ENCODE measurements at places on chromosomes 4 and X.

DNA sequence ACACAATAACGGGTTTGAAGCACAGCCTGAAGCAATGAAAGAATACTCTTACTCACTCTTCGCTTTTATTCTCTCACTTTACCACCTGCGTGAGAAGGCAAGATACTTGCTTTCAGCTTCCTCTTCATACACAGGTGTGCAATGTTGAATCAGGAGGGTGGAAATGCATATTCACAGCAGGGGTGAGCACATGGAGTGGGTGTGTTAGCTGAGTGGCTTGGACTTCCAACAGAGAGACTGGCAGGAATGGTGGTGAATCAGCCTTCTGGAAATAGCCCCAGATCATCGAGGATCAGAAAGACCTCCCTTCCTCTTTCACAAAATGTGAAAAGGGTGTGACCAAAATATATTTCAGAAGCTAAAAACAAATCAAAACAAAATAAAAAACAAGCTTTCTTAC is 521.2 kb downstream of the STIM2 start:
- DNase-seq: no peak

DNA sequence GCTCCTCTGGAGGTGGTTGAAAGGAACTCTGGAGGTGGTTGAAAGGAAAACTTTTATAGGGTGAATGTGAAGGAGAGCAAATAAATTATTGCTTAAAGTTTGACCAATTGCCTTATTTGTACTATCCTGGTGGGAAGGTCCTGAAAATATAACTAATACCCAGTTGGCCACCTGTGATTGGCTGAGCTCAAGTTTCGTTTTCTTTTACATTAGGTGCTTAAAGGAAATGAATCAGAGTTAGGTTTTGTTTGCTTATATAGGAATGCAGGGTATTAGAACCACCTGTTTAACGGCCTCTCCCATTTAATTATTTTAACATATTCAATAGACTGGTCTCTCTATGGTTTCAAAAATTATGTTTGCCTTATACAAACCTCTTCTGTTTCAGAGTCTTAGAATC is 497.6 kb downstream of the PRR32 start:
- no peak for DNase-seq

GRCh38 chr4:169142391-169142790 is 128.4 kb downstream of the SH3RF1 start:
- no peak for DNase-seq

- DNase-seq: no peak
Measured at GRCh38 chr4:73006286-73006990, 63.1 kb downstream of the COX18 start.

DNA sequence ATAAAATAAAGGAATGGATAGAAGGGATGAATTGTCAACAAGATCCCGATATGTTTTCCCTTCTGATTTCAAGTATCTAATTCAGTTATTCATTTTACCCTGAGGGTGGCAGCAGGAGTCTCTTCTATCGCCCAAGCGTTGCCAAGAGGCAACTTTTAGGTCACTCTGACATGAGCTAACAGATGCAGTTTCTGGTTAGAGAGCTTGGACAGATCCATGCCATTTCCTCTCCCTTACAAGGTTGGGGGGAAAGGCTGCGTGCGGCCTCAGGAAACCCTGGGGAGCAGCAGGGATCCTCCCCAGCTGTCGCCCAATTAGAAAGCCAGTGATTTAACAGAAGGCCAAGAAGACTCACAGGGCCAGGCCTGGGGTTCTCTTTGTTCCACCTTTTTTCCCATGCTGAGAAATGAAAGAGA is 35.3 kb upstream of the WAS start:
- DNase-seq: peak; percentile 29

- no peak for DNase-seq
Measured at GRCh38 chrX:35076061-35076460, 133.5 kb downstream of the FAM47B start.

GRCh38 chr4:90546114-90546513 is 418.9 kb downstream of the CCSER1 start:
- no peak for DNase-seq

DNA sequence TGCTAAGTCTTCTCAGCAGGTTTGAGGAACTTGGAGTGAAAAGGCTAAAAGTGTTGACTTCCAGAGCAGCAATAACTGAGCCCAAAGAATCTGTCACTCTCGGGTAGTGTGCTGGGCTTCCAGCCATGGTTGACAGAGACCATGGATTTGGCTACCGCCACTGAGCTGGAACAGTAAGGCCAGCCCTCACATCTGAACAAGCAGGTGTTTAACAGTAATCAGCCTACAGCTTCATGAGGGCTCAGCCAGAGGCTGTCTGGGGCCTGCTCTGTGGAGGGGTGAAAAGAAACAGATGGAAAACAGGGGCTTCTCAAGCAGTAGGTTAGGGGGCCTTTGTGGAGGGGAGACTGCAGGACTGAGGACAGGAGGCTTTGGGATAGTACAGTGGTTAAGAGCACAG is 14.9 kb downstream of the RASL11B start:
- no peak for DNase-seq

GRCh38 chr4:70614184-70614555 is 14.4 kb upstream of the ENAM start:
- no peak for DNase-seq

- DNase-seq: no peak
Measured at GRCh38 chr4:57875829-57876392, 765.7 kb upstream of the IGFBP7 start.

GRCh38 chrX:100263650-100264049 is 146.4 kb downstream of the PCDH19 start:
- no peak for DNase-seq

DNA sequence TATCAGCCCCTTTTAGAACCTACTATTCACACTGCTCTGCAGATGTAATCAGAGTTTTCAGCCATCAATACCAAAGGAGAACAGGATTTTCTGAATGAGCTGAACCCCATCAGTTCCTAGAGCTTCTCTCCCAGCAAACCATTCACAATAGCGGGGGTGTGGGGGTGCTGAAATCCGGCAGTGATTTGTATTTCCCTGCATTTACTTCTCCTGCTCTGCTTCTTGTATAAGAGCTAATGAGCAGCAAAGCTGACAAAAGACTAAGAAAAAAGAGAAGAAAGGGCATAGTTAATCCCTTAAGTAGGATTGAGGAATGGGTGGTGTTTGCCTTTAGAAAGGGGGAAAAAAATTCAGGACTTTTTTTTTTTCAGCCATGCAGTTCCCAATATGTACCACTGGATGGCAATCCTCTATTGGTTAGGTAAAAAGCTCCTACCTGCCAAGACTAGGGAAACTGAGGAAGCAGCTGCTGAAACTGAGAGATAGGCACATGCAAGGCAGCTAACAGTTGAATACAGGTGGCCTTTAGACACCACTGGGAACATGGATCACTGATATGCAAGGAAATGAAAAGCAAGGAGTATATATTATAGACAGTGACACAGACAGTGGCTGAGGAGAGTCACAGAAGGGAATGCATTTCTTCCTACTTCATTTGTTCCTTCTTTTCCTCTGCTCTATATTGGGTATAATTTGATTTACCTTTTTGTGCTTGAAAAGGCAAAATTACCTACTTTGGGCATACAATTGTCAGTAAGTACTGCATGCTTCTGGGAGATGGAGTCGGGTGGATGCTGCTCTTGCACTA is 217.9 kb downstream of the HS6ST2 start:
- no peak for DNase-seq

GRCh38 chr4:134544303-134544770 is 342.7 kb upstream of the PABPC4L start:
- no peak for DNase-seq

- no peak for DNase-seq
Measured at GRCh38 chr4:164484551-164484950, 269.4 kb upstream of the SMIM31 start.

GRCh38 chr4:2286904-2287593 is 25.1 kb upstream of the MXD4 start:
- DNase-seq: no peak

DNA sequence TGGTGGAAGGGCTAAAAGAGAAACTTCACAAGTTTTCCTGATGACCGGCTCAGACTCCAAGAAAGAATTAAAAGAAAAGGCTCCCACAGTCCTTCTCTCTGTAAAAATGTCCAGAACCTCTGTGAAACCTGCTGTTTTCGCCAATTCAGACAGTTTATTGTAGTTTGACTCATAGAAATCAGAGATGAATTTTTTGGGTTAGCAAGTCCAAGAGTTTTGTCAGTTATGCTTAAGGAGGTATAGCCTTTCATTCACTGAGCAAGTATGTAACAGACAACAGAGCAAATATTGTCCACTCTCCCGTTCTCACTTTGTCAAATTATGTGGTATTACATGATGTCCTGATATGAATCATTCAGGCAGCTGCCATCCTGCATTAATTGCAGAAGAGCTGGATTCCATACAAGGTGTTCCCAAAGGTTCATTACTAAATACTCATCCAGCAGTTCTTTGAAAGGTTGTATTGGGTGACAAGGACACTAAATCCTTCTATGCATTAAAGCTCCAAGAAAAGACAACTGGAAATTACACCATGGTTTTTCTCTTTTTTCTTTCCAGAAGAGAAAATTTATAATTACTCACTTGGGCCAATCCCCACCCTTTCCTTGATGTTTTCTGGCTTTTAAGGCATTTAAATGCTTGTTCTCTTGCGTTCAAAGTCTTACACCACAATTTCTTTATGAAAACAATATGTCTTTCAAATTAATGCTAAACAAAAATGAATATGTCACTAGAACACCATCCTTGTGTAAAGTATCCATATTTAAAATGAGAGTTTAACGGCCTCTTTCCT is 30.0 kb upstream of the PLAC1 start:
- DNase-seq: no peak

DNA sequence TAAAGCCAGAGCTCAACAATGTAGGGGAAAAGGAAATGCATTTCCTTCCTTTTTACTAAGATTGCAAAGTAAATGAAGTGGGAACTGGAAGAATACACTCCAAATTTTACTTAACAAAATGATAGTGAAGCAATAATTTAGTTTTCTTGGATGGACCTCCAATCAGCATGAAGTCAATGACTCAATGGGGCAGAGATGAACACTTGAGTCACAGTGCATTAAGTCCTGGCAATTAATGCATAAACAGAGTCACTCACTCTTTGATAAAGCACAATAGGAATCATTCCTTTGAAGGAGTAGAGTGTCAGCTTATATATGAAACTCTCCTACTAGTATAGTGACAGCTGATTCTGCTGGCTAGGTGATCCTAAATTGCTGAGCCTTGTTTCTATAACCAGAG is 66.7 kb upstream of the FRAS1 start:
- DNase-seq: no peak

GRCh38 chr4:168800926-168801325 is 209.1 kb downstream of the CBR4 start:
- DNase-seq: no peak

GRCh38 chr4:77827343-77827742 is 8.2 kb upstream of the CNOT6L start:
- no peak for DNase-seq

DNA sequence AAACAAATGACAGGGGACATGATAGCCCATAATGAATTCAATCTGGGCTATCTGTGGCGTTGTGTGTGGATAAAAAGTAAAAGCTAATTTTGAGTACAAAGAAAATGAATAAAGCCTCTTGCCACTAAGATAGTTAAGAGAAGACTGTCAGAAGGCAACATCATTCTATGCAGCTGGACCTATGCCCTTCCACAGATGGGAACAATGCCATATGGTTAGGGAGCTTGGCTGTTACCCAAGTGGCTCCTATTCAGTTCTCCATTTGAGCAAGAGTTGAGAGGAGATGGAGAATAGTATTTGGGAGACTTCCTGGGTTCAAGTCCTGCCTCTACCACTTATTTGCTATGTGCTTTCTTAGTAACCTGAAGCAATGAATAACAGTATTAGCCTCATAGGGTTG is 107.7 kb downstream of the ANXA3 start:
- no peak for DNase-seq

GRCh38 chr4:84964995-84965552 is 1.4 kb downstream of the WDFY3 start:
- no peak for DNase-seq

- DNase-seq: no peak
Measured at GRCh38 chr4:92535599-92535998, 231.8 kb downstream of the GRID2 start.

- no peak for DNase-seq
Measured at GRCh38 chr4:60729194-60729593, 470.9 kb upstream of the ADGRL3 start.

DNA sequence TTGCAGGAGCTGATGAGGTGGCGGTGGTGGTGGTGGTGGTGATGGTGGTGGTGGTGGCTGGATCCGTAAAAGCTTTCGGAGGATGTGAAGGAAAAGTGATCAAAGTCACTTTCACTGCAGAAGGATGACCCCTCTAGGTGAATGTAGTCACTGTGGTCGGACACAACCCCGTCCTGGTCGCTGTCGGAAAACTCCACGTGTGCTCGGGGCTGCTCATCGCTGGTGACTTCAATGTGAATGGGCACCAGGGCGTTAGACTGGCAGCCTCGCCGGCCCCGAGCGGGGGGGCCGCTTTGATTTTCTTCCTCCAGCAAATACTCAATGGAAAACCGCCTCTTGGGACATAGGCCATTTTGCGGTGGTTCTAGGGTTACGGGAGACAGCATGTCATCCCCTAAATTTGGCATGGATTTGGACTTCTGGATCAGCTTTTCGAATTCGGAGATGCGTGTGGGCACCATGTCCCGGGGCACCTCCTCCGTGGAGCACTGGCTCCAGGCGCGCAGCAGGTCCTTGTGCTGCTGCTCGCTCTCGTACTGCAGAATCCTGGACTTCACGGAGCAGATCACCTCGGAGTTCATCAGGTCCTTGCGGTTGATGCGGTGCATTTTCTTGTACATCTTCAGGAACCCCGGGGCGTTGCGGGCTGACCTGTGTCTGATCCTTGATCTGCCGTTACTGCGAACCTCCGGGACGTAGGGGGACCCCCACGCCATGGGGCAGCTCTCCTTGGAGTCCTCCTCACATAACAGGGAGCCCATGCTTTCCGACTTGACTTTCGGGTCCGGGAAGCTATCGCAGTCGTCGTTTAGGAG is 88.3 kb upstream of the PDLIM3 start:
- DNase-seq: no peak

DNA sequence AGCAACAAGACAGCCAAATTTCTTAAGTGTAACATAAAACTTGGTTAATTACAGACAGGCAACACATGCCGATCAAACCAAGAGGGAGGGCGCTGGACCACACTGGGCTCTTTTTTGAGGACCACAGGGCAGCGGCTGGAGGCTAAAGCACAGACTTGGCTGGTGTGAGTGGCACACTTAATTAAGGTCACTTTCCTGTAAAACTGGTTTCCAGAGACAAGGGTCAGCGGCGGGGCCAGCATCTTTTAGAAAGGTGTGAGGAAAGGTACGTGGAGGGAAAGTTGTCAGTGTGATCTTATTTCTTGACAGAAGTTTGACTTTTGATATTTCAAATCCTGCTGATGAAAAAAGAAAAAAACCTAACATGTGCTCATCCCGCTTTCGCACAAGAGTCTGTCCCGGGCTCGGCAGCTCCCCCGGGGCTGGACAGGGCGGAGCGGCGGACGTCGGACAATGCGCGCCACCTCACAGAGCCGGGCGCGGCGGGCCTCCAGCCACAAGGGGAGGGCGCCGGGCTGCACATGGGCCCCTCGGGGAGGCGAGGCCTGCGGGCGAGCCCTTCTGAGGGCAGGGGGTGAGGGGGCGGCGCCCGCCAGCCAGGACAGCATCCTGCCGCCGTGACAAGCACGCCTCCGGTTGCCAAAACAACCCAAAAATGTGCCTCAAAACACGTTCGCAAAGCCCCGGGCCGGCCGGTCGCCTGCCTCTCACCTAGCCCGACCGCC is 660 bp upstream of the HSPA4L start:
- DNase-seq: no peak

Measured in activated gamma-delta T cell treated with Interleukin-2 at 50 U/mL for 16 hours (primary cell).